ENCODE measurements at places on chromosomes 6 and 20.

- no peak for DNase-seq
Measured at GRCh38 chr6:167985911-167986595, 11.4 kb upstream of the KIF25 start.

- no peak for DNase-seq
Measured at GRCh38 chr6:7106752-7107577, 796 bp upstream of the RREB1 start.

- DNase-seq = no peak
Measured at GRCh38 chr6:100809346-100809745, 71.8 kb downstream of the ASCC3 start.

DNA sequence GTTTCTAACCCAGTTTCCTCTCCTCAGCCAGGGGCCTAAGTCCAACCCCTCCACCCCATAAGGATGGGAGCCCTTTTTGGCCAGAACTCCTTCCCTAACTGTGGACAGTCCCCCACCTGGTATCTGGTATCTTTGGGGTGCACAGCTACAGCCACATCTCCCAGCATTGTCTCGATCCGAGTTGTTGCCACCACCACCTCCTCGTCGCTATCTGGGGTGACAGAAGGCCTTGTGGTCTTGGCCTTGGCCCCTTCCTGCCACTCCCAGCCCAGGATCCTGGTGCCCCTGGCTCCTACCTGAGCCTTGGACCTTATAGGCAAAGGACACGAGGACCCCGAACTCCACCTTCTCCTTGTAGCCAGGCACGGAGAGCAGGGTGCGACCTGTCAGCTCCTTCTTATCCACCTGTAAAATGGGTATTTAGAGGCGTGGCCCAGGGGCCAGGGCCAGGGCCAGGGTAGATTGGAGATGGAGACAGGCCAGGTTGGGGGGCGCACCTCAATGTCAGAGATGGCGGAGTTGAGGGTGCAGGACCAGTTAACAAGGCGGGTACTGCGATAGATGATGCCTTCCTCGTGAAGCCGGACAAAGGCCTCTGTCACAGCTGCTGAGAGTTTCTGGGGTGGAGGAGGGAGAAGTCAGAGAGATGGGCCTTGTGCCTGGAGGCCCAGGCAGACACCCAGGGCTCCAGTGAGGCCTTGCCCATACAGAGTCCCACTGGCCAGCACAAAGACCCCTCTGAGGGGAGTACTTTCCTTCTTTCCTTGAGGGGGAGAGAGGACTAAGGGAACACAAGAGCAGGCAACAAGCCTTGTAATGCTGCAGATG lies 7.2 kb upstream of the VWA7 start:
- no peak for DNase-seq

DNA sequence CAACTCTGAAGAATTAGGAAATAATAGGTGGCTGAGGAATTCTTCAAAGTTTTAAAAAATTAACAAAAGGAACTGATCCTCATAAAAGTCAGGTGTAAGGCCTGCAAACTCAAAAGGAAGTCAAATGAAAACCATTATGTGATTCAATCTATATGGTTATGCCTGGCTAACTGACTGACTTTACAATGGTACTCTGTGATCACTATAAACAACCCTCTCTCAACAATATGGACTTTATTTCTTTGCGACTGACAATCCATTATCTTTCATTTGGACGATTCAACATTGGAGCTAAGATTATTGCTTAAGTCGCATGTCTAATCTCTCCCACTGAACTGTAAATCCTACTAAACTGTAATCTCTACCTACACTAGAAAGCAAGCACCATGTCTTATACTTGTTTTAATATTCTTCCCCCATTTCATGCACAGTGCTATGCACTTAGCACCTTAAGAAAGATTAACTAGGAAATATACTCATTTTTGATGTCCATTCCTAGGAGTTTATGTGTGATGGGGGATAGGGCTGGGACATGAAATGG lies 1.4 kb downstream of the STK38 start:
- no peak for DNase-seq

DNA sequence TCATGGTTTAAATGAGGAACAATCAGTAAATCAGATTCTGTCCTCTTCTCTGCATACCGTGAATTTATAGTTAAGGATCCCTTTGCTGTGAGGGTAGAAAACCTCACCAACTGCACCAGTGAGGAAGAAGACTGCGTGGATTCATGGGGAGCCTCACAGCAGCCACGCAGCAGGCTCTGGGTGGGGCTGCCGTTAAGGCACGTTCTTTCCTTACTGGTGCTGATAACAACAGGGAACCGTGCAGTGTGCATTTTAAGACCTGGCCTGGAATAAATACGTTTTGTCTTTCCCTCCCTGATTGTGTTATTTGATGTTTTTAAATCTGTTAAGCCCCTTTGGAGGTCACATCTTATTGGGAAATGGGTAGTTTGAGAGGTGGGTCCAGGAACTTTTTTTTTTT lies 17.6 kb upstream of the MYLK2 start:
- no peak for DNase-seq

DNA sequence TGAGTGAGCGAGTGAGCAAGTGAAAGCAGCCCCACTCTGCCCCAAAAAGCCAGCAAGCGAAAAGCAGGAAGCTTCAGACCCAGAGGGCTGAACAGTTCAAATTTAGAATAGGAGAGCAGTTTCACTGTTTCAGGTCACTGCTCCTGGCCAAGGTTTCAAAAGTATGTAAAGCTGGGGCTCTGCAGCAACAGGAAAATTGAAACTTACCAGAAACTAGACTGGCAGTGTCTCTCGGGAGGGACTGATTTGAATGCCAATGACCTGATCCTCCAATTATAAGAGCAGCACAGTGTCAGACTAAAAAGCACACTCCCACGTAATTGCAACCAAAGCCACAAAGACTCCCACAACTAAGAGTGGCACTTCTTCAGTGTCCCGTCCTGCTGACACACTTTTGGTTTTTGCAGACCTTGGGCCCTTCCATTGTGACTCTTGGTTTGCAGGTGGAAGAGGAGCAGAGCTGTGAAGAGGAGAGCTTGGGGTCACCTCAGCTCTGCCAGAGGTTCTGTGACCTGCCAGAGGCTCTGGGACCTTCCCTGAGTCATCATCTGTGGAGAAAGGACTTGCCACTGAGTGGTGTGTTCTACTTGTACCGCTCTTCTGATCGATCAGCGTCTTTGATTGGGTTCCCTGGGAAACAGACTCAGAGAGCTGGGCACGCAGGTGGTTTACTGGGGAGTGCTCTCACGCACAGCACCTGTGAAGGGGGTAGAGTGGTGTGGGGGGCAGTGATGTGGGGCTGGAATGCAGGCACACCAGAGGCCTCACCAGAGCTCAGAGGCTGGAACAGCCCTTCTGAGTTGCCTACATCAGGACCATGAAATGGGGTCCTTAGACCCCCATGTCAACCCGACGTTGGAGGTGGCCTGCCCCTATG lies 52.7 kb upstream of the PTGIS start:
- no peak for DNase-seq

- DNase-seq = no peak
Measured at GRCh38 chr20:41173791-41174341, 36.5 kb downstream of the PLCG1 start.

All from cortex of kidney (tissue), 1 donor.